ENCODE measurements at places on chromosomes 3 and 15.

GRCh38 chr3:37475435-37475834 lies 301.1 kb upstream of the LRRFIP2 start:
- DNase-seq, result no peak

GRCh38 chr15:27824841-27825422 lies 274.2 kb downstream of the OCA2 start:
- no peak for DNase-seq

DNA sequence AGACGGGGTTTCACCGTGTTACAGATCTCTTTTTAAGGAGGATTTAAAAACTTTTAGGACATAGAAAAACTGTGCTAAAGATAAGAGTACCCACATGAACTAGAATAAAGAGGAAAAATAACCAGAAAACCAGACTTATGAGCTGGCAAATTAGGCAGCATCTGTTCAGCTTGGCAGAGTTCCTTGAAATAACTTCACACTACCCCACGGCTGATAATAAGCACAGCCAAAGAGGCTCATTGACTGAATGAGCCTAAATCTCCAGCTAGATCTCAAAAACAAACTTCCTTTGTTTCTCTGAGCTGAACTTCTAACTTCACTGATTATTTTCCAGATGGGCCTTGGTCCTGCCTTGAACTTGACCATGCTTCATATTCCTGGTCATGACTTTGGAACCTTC lies 26.7 kb upstream of the PIK3R4 start:
- no peak for DNase-seq

GRCh38 chr3:115520651-115521245 lies 102.6 kb upstream of the GAP43 start:
- DNase-seq, result no peak

DNA sequence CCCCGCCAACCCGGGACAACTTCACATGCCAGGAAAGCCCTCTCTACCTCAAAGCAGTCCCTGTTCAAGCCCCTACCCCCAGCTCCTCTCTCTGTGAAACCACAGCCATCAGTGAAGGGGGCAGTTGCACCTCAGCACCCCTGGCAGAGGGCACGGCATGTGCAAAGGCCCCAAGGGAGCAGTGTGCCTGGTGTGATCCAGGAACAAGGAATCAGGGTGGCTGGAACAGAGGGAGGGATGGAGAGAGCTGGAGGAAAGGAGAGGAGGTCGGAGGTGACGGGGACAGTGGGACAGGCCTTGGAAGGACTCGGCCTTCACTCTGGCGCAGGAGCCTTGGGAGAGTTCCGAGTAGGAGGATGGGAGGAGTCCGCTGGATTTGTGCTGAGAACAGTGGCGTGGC lies 26.5 kb upstream of the IQSEC1 start:
- no peak for DNase-seq

DNA sequence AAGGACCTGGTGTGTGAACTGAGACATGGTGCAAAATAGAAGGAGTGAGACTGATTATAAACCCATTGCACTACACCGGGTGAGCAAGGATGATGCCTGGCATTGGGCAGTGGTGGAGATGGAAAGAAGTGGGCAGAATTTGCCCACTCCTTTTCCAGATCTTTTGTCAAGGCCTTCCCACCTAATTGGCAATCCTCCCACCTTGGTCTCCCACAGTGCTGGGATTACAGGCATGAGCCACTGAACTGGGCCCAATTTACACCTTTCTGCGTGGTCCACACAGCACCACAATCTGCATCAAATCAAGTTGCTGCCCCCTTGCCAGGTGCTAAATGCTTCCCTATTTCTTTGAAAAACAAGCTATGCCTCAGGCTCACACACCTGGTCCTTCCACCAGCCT lies 5.4 kb downstream of the FBXO40 start:
- DNase-seq, result no peak

- DNase-seq, result no peak
Observed at GRCh38 chr3:182179631-182180030, 467.9 kb downstream of the SOX2 start.

DNA sequence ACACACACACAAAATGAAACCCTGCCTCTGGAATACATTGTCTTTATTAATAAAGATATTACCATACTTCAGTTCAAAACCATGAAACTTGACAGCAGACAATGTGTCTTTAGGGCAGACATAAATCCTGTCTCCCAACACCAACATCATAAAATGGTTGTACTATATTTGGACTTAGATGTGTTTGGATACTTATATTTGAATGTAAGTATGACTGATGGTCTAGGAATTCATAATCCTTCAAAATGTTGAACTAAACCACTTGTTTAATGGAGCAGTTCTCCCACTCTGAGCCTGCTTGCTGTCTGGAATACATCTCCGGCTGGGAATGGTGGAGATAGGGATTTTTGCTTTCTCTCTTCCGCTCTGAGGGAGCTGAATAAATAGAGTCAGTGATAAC lies 10.6 kb downstream of the FBN1 start:
- no peak for DNase-seq

GRCh38 chr15:66957431-66957720 lies 108.0 kb upstream of the SMAD3 start:
- DNase-seq, result no peak

GRCh38 chr3:40054568-40055222 lies 245.3 kb downstream of the MYRIP start:
- DNase-seq, result no peak

DNA sequence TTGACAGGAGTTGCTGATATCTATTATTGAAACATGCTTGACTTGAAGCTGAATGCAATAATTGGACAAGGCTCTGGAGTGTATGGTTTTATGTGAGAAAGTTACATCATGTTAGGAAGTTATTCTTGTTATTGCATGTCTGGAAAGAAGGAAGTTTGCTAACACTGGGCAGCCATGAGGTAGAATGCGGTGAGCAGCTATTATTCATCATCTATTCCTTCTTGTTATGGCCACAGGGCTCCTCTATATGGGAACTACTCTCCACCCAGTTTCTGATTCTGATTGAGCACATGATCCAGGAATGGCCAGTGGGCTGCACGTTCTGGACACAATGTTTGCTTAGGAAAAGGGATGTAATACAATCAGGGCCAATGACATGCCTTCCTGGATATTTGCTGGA lies 37.8 kb upstream of the SCN5A start:
- DNase-seq, result no peak

DNA sequence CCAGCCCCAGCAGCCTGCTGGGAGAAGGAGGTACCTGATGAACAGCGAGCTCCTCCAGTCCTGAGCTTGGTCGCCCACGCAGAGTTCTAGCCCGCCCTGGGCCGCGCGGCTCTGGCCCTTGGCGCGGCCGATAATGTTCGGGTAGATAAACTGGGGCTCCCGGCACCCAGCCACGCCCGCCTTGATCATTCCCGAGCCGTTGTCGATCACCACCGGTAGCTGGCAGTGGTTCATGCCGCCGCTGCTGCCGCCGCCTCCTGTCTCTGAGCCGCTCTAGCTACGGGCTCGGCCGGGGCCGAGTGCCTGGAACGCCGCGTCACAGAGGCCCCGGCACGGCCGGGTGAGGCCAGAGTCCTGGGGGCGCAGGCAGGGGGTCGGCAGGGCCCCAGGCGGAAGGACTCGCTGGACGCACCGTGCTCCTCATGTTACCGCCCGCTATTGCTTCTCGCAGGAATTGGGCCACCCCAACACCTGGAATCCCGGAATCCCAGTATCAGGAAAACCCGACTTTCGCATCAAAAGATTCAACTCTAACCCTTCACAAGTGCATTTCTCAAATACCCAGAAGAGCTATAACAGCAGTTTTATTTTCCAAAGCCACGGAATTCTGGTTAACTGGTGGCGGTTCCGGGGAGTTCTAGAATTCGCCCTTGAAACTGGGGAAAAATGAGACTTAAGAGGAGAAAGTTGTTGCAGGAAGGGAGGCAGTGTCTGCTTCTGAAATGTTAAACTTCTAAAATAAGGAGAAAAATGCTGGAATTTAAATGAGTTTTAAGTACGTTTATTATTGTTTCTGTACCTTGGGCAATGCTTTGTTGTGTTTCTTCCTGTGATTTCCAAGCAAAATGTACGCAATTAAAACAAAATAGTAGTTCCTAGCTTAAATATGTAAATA lies at the start of gene ACTRT3:
ACTRT3 (minus strand) TSS at position 275 of the 895 bp plus-strand sequence; CDS start at position 234, 41 bp downstream.
- DNase-seq, result peak; percentile 43

GRCh38 chr15:92332125-92332899 lies 61.4 kb upstream of the ST8SIA2 start:
- DNase-seq, result no peak

DNA sequence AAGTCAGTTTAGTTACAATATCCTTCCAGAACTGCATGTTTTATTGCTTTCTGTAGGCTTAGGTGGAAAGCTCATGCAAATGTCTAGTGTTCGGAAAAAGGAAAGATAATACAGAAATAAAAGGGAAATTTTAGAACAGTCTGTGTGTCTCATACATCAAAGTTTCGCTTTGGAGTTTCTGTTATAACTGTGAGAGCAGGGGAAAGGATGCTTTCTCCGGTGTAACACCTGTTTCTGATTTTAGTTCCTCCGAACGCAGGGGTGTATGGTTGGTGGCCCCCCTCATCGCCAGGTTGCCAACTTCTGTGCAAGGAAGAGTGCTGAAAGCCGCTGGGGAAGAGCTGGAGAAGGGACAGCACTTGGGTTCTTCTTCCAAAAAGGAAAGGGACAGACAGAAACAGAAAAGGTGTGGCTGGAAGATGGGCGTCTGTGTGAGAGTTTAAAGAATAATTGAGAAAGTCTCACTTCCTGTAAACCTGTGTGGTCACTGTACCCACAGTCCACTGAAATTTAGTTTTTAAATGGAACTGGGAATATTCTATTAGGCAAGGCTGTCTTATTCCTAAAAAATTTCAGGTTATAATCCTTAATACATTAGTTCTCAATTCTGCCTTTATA lies 6.7 kb downstream of the P2RY12 start:
- no peak for DNase-seq

DNA sequence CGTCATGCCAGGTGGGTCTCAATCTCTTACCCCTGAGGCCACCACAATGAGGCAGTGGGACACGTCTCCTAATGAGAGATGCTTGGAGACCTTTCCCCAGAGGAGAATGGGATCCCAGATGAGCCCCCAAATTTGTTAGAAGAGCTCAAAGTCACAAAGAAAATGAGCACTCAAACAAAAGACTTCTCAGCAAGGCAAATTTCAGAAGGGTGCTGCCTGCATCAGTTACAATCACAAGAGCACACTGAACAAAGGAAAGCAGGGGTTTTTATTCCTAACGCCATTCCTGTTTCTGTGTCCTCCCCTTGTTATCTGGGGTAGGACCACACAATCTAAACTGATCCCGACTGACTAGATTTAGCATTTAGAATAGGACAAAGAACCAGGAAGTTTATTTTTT lies 50.1 kb downstream of the DLG1 start:
- no peak for DNase-seq

DNA sequence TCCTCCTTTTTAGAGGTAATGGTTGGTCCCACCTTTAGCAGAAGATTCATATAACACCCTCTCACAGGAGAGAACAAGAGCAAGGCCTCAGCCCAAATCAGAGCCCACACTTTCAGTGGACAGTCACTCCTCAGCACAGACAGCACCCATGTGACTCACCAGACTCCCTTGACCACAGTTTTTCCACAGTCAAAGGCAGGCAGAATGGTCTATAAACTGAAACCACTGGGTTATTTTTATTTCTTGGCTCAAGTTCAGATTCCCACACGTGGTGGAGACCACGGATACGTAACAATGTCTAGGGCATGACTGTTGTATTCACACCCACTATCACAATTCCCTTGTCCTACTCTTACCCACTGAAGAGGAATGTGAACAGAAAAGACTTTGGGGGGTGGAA lies 237.8 kb upstream of the UBE2E1 start:
- no peak for DNase-seq

- DNase-seq, result no peak
Observed at GRCh38 chr15:58528188-58528870, 96.5 kb downstream of the LIPC start.

DNA sequence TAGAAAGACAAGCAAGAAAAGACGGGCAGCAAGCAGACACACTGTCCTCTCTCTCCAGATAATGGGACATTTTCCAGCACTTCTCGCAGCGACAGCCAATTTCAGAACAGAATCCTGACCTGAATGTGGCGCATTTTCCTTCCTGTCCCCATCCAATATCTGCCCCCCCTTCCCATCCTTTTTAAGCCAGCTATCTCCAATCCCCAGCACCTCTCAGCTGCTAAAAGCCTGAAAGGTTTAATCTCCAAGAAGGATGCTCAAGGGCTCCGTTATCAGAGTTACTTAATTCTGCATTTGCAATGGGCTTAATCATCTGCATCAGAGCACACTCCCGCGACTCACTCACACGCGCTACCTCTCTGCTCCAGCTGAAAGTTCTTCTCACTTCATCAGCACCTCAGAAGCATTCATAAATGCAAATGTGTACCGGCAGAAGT lies 50.5 kb downstream of the SRGAP3 start:
- no peak for DNase-seq

DNA sequence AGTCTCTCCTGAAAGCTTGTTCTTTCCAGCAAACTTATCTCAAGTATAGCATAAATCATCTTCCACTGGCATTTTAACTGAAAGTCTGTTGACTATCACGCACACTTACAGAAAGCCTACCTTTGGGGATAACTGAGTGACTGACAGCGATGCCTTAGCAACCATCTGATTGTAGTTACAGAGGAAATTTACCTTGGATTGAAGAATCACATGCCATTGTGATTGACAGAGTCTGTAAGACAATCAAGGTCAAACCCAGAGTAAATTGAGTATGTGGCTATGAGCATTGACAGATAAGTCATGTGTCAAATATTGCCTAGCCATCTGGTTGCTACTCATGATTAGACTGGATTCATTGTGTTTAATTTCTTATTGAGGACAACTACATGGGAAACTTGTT lies 82.0 kb downstream of the CNTN4 start:
- DNase-seq, result no peak

- no peak for DNase-seq
Observed at GRCh38 chr15:62878070-62878469, 164.5 kb upstream of the TPM1 start.

DNA sequence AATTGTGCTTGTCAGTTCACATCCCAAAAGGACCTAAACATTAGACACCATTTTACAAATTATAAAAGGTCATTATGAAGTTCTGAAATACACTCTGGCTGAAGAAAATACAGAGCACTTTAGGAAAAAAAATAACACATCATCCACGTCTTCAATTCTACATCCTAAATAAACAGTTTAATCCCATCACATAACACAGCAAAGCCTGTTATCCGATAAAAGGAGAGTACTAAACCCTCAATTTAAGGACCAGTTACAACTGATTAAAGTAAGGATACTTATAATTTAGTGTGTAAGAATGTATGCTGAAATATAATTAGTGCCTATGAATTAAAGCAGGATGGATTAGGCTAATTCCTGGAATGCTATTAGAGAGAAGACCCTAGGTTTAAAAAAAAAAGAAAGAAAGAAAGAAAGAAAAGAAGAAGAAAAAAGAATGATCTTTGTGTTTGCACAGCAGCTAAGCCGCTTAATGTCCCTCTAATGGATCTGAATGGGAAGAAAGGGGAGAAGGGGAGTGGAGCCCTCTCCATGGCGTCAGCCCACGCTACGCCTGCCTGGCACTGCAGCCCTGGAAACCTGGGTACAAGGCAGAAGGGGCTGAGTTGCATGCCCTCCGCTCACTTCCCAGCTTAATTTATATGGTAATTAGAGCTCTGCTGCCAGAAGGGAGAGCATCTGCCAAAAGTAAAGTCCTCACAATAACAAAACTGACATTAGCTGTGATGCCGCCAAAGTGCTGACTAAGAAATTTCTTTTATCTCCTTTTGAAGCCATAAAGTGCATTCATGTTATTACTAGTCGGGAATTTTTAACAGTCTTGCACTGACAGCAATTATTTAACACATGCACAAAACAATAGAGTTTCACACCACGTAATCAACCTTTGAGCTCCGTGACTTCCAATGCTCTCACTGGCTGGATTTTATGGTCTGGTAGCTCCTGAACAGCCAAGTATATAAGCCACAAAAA lies 90.0 kb downstream of the FSIP1 start:
- no peak for DNase-seq

GRCh38 chr3:104669083-104669482 lies 697.6 kb upstream of the ALCAM start:
- no peak for DNase-seq
